Stimulated activated CD4-positive, alpha-beta T cell treated with anti-CD3 and anti-CD28 coated beads, Interleukin-1b, Interleukin-23, amount 100 ng/mL, for 24 hours (primary cell): ENCODE measurements at places on chromosomes 2 and 18.

GRCh38 chr18:9210966-9211365 lies 74.4 kb downstream of the ANKRD12 start:
- no peak for DNase-seq

GRCh38 chr18:3793545-3793944 lies 343.6 kb downstream of the TGIF1 start:
- no peak for DNase-seq

GRCh38 chr2:122079844-122080243 lies 324.4 kb downstream of the TSN start:
- DNase-seq = no peak

DNA sequence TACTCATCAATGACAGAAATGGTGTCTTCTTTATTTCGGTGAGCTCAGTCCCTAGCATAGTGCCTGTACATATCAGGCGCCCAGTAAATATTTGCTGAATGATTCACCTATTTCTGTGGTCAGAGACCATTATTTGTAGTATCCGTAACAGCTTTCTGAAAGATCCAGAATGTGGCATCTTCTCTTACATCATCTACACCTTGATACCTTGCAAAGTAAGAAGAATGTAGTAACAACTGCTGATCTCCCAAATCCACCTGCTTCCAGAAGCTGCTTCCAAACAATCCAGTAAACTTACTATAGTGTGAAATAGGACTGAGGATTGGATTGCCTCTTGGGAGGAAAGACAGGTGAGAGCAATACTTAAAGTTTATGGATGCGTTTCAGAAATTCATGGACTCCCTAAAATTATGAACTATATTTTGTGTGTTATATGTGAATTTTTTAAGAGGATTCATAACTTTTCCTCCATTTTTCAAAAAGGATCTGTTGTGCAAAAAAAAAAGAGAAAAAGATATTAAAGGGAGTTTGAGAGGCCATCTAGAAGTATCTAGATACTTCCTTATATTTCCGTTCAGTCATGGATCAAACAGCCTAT lies 945 bp upstream of the ASXL2 start:
- no peak for DNase-seq

DNA sequence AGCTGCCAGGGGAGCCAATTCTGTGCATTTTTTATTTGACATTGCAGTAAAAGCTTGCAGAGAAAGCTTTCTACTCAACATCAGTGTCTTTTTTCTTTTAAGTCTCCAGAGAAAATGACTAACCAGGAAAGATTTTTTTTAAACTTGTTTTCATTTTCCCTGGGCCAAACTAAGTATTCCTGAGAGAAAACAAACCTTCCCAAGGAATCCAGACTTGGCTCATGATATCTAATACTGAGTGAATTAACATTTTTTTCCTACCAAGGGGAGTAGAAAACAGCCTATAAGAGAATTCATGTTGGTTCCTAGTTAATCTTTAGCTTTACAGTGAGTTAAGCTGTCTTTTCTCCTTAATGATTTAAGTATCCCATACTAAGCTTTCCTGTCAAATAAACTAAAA lies 46.7 kb downstream of the DAPL1 start:
- DNase-seq = no peak

DNA sequence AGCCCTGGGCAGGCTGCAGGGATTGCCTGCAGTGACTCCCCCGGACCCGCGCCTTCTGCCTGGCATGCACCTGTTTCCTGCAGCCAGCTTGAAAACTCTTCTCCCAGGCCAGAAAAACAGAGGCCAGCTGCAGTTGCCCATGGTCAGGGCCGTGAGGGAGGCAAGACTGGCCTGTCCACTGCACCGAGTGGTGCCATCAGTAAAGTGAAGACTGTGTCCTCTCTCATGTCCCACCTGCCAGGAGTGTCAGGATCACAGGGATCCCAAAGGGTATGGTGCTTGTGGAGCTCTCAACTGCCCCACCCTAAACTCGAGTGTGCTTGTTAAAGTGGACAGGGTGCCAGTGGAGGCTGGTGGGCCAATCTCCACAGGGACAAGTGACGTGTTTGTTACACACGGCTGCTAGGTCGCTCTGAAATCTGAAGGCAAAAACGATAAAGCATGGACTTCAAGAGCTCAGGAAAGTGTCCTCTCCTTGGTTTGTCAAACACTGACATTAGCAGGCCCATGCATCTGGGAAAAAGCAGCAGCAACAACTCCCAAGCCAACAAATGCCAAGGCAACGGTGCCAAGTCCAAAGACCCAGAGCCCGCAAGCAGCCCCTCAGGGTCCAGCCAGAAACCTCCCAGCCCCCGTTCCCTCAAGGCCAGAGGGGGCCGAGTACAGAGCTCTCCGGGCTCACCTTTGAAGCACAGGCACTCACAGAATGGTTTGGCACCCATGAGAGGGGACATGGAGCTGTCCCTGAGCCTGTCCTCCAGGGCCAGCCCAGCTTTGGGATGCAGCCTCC lies 213.2 kb downstream of the HDAC4 start:
- no peak for DNase-seq

DNA sequence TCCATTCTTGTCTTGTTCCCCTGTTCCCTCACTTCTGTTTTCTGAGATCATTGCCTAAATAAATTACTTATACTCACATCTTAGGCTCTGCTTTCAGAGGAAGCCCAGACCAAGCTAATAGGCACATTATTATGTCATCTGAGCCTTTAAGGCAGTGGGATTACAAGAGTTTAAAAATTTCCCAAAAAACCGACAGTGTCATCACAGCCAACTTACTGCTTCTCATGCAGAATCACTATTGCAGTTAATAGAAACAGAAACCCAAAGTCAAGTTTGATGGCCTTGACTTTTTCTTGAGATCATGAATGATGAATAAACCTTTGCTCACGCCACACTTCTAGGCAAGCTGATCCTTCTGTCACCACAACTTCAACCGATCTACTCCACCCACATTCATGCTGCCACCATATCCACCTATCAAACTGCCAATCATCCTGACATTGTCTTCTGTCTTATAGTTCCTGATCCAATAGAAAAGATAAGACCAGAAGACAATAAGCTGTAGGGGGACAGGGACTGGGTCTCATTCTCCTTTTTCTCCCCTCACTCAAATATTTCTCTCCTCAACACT lies 142.7 kb upstream of the CREB1 start:
- no peak for DNase-seq

- no peak for DNase-seq
Measured at GRCh38 chr2:124874219-124874618, 849.1 kb downstream of the CNTNAP5 start.

- no peak for DNase-seq
Measured at GRCh38 chr18:3447068-3447894, 2.7 kb upstream of the TGIF1 start.

DNA sequence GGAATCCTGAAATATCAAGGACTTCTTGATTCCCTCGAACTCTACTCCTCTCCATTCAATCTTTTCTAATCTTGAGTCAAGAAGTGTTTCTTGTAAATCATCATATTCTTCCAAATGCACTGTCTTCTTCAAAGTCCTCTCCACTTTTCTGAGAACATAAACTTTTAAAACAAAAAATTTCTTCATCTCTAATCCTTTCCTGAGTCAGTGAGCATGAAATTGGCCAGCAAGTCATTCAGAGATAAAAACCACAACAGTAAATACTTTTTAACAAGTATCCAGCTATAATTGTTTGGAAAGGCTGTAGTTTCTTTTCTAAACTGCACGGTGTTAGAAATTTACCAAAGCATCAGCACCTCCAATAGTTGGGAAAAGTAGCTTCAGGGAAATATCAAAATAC lies 312.6 kb upstream of the GALNT5 start:
- no peak for DNase-seq

GRCh38 chr2:217903859-217904613 lies 98.8 kb downstream of the TNS1 start:
- no peak for DNase-seq

DNA sequence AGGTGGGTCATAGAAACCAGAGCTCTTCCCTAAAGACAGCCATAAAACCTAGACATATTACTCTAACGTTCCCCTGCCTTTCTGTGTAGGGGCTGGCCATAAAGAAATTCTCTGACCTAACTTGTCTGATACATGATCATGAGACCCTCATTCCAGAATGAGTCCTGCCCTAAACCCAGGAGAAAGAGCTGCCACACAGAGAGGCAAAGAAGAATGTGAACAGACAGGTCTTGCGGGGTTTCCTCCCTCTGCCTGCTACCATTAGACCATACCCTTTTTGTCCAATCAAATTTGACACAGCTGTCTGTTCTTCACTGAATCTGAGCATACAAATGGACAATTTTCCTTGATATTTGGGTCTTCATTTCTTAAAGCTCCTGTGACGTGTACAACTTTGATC lies 198.8 kb upstream of the LHCGR start:
- no peak for DNase-seq

- no peak for DNase-seq
Measured at GRCh38 chr18:29164020-29164706, 987.2 kb upstream of the CDH2 start.

GRCh38 chr18:23068011-23068410 lies 67.3 kb upstream of the CABLES1 start:
- DNase-seq = no peak

DNA sequence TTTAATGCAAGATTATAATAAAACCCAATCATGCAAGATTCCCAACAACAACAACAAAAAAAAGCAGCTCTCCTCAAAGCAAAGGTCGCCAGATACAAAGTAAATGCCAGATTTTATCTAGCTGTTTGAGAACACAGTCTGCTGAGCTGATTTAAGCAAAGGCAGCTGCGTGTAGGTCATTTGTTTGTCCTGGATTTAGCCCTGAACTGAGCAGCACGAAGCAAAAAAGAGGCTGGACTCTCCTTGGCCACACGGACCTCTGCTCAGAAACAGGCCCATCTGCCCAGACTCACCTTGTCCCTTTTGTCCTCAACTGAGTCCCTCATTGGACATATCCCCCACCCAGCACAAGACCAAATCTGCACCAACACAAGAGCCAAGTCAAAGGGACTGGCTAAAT lies 91.5 kb downstream of the PID1 start:
- DNase-seq = no peak

- no peak for DNase-seq
Measured at GRCh38 chr2:240603081-240603835, 16.7 kb downstream of the CAPN10 start.

GRCh38 chr2:138081225-138082073 lies 117.2 kb downstream of the HNMT start:
- DNase-seq = no peak

- DNase-seq = no peak
Measured at GRCh38 chr2:237315170-237315828, 98.7 kb downstream of the COL6A3 start.

DNA sequence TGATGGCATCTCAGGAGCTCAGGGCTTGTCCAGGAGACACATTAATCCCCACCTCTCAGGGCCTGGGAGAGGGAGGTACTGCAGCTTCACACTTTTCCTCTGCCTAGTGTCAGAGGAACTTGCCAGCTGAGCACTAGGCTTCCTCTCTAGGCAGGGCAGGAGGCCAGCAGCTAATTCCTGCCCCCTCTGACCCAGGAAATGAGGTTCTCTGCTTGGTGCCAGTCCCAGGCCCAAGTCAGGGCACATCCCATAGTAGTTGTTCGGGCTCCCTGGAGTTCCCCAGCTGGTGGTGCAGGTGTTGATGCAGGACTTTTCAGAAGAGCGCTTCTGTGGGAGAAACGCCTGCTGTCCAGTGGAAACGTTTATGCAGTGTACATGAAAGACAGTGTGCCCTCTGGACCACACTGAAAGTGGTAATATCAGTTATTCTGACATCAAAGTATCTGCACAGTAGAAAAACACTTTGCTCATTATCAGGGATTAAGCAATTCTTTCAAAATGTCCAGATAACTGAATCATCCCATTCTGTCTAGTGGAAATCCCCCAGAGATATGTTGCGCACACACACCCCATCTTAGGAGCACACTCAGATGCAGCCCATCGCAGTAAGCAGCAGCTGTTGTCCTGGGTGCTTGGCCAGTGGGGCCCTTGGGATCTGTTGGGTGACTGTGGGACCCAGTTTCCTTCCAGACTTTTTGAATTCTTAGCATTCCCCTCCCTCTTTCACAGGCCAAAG lies 17.8 kb upstream of the SCLY start:
- no peak for DNase-seq

DNA sequence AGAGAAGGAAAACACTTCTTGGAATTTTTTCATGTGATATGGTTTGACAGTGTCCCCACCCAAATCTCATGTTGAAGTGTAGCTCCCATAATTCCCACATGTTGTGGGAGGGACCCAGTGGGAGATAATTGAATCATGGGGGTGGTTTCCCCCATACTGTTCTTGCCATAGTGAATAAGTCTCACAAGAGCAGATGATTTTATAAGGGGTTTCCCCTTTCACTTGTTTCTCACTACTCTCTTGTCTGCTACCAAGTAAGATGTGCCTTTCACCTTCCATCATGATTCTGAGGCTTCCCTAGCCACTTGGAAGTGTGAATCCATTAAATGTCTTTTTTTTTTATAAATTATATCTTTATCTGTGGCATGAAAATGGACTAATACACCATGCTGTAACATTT lies 250.7 kb downstream of the LPIN1 start:
- DNase-seq = no peak

- no peak for DNase-seq
Measured at GRCh38 chr2:69469375-69469774, 32.1 kb upstream of the NFU1 start.

DNA sequence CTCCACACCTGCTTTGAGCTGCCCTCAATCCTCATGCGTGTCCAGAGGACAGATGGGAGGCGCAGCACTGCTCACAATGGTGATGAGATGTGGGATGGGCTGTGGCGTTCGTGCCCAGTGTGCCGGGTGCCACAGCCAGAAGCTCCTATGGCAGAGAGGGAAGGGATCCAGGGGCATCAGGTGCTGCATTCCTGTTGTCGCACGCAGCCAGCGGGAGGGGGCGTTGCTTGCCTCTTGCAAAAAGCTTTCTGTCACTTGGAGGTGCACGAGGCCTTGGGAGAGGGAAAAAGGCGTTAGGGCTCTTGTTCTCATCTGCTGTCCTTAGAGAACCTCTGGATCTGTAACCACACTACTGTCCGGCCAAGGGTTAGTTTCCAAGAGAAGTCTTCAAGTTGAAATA lies 29.2 kb upstream of the ALLC start:
- no peak for DNase-seq

- no peak for DNase-seq
Measured at GRCh38 chr18:49141491-49141890, 190.7 kb upstream of the SMAD7 start.

DNA sequence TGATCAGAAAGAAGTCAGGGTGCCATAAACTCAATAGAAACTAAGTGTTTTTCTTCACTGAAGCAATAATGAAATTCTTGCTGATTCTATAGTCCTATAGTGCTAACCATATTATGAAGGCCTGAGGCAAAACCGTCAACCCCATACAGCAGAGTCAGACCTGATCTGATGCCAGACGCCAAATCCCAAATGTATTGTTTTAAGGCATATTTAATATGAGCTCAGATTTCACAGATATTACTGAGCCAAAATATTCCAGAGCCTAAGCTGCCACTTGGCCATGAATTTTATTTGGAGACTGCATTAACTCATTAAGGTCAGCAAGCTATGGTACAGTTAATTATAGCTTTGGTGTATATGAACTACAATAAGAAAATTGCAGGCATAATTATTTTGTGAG lies 53.4 kb downstream of the SCN1A start:
- DNase-seq = no peak

DNA sequence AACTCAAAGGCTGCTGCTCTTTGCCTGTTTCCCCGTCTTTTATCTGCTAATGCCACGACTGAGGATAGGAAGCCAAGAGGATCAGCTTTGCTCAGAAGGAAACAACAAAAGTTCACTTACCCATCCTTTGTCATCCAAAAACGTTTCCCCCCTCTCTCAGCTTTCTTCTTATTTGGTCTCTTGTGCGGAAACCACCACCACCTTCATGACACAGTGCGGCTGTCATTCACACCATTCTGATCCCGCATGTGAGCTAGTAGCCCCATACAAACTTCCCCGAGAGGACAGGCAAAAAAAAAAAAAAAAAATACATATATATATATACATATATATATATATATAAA lies 656 bp downstream of the LRRTM4 start:
- DNase-seq = no peak
